ENCODE measurements at places on chromosomes 4 and X. TPM values are rescaled to one million over a fixed set of nuclear protein-coding genes. Genes with fewer than 3 reads are reported as not detected.

The WDFY3 gene
- total RNA-seq, result 123 TPM

The NSUN7 gene
- total RNA-seq, result not detected

The USP17L26 gene
- total RNA-seq, result not detected

The RADX gene
- 1.4 TPM for total RNA-seq

The TMEM33 gene
- total RNA-seq, result 65.9 TPM

The POU4F2 gene
- total RNA-seq, result not detected

The TCEANC gene
- 2.7 TPM for total RNA-seq

The BRS3 gene
- not detected for total RNA-seq

The PRRG3 gene
- total RNA-seq, result not detected

The PPP3CA gene
- total RNA-seq, result 71.9 TPM

The DKC1 gene
- 36.0 TPM for total RNA-seq

The PFKFB1 gene
- total RNA-seq, result 0.03 TPM

The SLC6A14 gene
- not detected for total RNA-seq

The CYLC1 gene
- not detected for total RNA-seq

The MUC7 gene
- total RNA-seq, result not detected

The AGTR2 gene
- total RNA-seq, result not detected

The NPFFR2 gene
- total RNA-seq, result not detected

The FRMPD3 gene
- total RNA-seq, result not detected

The TMEM156 gene
- total RNA-seq, result not detected

The MAGEB5 gene
- total RNA-seq, result not detected

The AMTN gene
- total RNA-seq, result 0.13 TPM

Measured in smooth muscle cell of the pulmonary artery (primary cell).